IPS DF 19.7 (cell line): ENCODE measurements at places on chromosomes 1 and 21.

GRCh38 chr1:69707103-69707502, 139.4 kb downstream of the LRRC7 start:
- no peak for DNase-seq

DNA sequence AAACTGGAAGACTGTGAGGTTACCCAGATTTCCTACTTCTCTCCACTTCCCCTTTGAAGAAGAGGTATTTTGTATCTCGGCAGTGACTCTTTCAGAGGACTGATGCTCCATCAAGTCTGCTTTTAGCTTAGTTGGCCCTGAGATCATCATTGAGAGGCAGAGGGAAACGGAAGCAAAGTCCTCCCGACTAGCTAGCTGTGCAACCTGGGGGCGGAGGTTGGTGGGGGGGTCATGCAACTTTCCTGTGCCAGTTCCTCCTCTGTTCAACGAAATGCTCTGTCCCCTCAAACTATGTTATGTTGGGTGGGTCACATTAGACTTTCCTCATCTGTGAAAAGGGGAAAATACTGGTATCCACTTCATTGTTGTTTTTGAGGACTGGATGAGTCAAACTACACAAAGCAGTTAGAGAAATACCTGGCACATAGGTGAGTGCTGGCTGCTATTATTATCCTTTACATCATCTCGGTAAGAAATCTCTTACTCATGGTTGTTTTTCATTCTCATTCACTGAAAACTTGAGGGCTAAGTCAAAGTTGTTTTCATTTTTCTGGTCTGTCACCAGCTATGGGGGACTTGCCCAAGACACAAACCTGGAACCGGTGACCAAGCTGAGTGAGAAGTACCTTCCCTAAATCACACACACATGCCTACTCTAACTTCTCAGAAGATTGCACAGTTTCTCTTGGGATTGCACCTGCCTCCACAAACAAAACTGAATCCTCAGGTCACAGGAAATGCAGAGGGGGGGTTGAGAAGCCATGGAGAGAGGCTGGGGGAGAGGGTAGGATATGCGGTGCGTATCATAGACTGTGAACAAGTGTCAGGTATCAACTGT, 83.3 kb downstream of the ABCA4 start:
- no peak for DNase-seq

GRCh38 chr21:31604591-31605190, 54.8 kb upstream of the SOD1 start:
- DNase-seq, result peak; percentile 33

DNA sequence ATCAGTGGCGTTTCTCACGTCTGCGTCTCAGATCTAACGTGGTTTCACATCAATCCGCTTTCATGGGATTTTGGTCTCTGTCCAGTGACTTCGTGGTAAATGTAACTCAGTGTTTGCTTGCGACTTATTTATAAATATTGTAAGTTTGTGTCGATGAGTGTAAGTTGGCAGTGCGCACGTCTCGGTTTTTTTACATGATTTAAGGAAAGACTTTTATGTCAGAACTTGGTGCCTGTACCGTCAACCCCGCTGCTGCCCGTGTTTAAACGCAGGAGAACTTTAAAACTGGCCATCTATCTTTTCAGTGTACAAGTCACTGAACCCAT, 1.5 kb downstream of the B3GALT6 start:
- no peak for DNase-seq

DNA sequence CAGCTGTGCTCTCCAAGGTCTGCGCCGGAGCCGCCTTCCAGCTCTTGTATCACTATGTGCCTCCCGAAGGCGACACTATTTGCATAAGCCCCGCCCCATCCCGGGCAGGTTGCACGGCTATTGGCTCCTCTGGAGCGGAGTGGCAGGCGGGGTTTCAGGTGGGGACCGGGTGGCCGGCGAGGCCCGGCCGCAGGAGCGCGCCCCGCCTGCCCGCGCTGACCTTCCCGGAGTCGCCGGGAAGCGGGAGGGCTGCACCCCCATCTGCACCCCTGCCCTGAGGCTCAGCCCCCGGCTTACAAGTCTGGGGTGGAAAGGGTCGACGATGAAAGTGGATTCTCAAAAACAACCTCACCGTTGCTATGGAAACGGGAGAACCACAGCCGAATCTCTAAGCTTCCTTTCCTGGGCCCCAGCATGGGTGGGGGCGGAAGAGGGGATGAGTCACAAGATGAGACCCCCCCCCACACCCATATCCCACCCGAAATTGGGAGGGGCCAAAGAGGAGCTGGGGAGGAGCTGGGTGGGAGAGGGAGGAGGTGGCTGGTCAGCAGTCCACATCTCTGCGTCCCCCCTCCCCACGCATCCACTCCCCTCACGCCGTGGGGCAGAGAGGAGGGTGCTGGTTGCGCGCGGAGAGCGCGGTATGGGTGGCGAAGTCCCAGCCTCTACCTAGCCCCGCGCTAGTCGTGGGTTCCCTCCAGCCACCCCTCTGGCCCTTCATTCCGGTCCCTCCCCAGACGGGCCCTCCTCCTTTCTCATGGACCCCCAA, at the start of gene HPCAL4:
HPCAL4 (minus strand) TSS at position 51 of the 769 bp plus-strand sequence. CDS start 6,830 bp downstream, outside the sequence.
- peak; percentile 83 for DNase-seq

DNA sequence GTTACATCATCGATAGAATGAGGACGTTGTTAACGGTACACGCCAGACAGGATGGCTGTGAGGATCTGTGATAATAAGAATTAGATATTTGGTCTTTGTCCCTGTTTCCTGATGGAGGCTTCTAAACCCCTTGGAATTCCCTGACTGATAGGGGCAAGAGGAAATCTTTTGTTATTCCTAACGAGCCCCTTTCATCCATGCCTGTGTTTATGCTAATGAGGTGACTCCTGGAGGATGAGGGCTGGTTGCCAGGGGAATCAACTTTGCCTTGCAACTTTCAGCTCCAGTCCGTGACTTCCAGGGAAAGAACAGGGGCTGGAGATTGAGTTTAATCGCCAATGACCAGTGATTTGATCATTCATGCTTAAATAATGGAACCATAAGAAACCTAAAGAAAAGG, 39.3 kb upstream of the NLRP3 start:
- DNase-seq, result peak; percentile 96

- DNase-seq, result no peak
Observed at GRCh38 chr1:167661527-167662426, 31.7 kb downstream of the RCSD1 start.

DNA sequence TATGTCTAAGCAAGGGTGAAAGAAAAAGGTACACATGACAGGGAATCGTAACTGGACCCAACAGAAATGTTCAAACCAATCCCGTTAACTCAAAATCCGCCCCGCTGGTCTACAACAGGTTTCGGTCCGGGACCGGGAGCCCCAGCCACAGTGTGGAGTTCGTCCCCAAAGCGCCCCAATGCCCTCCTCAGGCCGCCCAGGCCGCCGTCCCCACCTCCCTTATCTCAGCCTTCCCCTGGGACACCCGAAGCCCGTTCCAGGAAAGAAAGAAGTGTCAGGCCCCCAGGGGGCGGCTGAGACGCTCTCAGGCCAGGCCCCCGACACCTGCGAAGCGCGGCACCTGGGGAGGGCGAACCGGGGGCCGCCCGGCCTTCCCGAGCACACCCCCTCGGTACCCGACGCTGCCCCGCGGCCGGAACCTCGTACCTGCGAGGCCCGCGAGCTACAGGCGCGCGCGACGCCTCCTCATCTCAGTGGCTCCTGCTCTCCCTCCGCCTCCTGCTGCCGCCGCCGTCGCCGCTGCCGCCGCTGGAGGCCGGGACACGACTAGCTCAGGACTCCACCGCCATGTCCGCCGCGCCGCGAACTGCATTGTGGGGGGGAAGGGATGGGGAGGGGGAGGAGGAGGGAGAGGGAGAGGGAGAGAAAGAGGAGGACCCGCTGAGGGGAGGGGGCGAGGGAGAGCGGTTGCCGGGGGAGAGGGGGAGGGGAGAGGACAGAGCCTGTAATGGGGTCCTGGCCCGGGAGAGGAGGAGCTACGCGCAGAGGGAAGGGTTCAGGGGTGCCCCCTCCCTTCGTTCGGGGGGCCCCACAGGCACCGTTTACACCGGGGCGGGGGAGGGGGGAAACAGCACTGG, at the start of gene TUT4:
TUT4 (minus strand) TSS at position 588 of the 857 bp plus-strand sequence. CDS start 26,812 bp downstream, outside the sequence.
- DNase-seq, result peak; percentile 84
